ENCODE measurements at places on chromosomes 4 and X.
A peak's percentile ranks its signal among the peaks of the same experiment; 100 is the strongest.

DNA sequence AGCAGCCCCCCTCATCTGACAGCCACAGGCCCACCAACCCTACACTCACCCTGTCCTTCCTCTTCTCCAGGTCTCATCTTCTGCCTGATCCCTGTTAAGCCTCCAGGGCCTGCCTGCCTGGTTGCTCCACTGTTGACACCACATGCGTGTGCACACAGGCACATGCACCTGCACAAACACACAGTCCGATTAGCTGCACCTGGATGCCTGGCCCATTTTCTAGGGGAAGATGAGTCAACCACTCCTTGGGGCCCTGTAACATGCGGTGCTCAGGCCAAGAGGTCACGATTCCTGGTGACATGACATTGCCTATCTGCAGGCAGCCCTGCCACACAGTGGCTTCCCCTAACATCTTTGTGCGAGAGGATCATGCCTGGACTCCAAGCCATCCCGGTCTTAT is 498.4 kb downstream of the BCOR start:
- no peak for DNase-seq

DNA sequence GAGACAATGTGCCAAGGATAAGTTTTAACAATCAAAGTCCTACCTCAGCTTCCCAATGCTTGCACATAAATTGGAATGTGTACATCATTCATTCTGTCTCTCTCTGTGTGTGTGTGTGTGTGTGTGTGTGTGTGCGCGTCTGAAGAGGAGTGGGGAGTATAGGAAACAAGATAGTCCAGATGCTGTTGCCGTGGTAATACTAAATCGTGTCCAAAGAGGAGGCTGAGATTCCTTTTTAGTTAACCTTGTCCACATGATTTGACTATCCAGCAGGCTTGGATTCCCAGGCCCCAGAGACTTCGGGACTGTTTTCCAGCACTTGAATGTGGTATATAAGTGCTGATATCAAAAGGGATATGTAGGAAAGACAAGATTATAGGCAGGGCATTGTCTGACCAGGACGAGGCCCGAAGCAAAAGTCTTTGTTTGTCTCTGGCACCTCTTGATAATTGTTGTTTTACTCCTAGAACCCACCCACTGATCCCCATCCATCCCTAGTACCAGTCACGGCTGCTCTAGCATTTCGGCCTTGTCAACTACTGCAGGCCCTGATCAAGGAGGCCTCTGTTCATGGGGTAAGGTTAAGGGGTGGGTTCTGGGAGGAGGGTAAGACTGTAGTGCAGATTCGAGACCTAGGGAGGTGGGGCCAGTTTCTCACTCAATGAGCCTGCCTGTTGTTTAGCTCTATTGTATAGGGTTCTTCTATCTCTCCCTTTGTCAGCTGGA is 3.9 kb downstream of the PLP1 start:
- no peak for DNase-seq

- DNase-seq = no peak
These were observed 58.6 kb downstream of the DDX60L start for GRCh38 chr4:168421671-168422070.

- DNase-seq = no peak
These were observed 29.4 kb upstream of the TTC29 start for GRCh38 chr4:146975036-146975435.

- DNase-seq = no peak
These were observed 343.5 kb upstream of the GATB start for GRCh38 chr4:152104356-152104755.

GRCh38 chr4:128942607-128943006 is 133.1 kb downstream of the JADE1 start:
- DNase-seq = no peak

DNA sequence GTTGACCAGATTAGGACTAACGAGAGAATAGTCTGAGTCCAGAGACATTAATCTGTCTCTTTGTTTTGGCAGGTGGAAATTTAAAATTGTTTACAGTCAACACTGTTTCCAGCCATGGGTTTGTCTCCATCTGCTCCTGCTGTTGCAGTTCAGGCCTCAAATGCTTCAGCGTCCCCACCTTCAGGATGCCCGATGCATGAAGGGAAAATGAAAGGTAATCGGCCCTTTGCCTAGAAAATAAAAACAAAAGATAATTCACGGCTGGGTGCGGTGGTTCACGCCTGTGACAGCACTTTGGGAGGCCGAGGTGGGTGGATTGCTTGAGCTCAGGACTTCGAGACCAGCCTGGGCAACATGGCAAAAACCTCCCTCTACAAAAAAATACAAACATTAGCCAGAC is 815 bp downstream of the HCCS start:
- DNase-seq = no peak

GRCh38 chrX:69503782-69504625 is at the start of gene NALF2:
NALF2 (plus strand) TSS chrX:69504326; CDS start chrX:69505283, 957 bp downstream.
- no peak for DNase-seq

DNA sequence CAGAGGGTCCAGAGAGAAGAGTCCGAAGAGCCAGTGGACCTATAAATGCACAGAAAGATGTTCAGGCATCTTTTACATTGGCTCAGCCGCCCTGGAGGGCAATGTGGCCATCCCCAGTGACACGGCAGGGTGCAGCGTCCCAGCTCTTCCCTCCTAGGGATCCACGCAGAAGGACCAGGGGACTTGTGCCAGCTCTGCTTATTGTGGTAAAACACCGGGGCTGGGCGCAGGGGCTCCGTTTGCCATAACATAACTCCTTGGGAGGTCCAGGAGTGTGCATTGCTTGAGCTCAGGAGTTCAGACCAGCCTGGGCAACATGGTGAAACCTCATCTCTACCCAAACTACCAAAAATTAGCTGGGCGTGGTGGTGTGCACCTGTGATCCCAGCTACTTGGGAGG is 70.2 kb downstream of the CPZ start:
- DNase-seq = no peak

- DNase-seq = no peak
These were observed 39.4 kb downstream of the INTU start for GRCh38 chr4:127672111-127672510.

- DNase-seq = no peak
These were observed 996.1 kb upstream of the PABPC4L start for GRCh38 chr4:135197641-135198040.

DNA sequence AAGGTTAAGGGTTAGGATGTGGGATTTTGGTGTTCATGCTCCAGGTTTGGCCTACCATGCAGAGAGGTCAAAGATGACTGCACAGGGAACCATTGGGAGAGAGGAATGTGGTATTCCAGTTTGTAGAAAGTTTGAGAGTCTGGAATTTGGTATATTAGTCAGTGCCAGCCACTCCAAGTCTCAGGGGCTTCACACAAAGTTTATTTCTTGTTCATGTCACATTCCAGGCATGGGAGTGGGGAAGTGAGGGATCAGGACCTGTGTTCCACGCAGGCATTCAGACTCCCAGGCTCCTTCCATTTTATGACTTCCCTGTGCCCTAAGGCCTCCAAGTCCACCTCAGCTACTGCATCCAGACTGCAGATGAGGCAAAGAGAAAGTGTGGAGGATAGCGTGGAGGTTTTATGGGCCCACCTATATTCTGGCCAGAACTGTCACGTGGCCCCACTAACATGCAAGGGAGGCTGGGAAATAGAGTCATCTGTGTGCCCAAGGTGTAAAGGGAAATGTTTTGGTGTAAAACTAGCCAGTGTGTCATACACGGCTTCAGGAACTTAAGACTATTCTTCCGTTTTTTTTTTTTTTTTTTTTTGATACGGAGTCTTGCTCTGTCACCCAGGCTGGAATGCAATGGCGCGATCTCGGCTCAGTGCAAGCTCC is 140.6 kb upstream of the SCML1 start:
- no peak for DNase-seq

- DNase-seq = no peak
These were observed 161.0 kb downstream of the NSUN7 start for GRCh38 chr4:40910706-40911105.

DNA sequence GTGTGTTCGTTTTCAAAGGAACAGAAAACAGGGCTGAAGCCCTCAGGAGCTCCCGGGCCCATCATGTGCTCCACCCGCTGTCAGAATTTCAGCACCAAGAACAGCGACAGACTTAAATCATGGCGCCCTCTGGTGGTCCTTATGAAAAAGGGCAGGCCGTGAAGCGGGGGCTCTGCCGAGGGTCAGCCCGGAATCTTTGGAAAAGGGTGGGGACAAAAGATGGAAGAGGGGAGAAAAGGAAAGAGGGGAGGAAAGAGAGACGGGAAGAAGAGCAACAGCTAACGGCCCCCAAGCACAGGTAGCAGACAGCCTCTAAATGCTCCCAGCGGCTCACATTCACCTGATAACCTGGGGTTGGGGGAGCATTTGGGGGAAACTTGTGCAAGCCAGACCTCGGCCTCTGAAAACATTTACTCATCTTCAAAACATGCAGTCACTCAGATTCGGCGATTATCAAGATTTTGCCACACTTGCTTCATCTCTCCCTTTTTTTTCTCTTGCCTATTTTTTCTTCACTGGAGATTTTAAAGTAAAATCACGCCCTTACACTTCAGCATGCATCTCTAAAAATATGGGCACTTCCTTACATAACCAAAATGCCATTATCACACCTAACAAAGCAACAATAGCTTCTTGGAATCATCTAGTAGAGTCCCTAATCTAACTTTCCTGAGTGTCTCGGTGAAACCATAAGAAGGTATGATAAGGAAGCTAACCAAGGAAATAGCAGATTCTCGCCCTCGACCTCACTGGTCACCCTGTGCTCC is 28.1 kb upstream of the MAN2B2 start:
- no peak for DNase-seq

DNA sequence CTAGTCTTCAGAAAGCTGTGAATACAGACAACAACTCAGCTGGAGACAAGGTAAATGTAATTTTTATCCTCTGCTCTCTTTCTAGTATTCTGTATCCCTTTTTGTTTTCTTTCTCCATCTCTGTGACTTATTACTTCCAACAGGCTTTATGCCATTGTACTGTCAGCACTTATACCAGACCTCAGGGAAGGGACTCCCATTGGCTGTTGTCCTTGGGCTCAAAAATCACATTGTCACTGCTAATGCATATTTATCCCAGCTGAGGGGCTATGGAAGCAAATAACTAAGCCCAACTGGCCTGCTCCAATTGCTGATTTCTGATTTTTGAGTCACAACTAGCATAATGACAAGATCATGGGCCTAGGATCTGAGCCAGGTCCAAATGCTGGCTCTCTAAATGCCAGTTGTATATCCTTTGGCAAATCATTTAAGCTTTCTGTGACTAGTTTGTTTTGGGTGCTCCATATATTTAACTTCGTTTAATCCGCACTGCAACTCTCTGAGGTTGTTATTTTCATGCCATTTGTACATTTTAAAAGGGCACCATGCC is 395.1 kb upstream of the GNPDA2 start:
- no peak for DNase-seq

DNA sequence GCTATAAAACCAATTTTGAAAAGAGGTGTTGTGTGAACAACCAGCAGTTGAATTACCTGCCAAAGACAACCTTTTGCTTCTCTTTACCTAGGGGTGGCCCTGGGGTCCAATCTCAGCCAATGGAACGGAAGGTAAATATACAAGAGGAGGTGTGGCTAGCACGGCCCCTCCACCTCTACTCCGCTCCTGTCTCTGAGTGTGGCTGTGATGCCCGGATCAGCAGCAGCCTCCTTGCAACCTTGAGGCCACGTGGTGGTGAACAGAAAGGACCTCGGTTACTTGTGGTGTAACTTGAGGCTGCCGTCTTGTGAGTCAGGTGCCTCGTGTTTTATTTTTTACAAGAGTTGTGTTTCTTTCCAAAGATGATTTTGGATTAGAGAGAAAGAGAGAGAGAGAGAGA is 121.5 kb upstream of the PPP2R3B start:
- DNase-seq = no peak

GRCh38 chr4:8210010-8210409 is 10.9 kb downstream of the SH3TC1 start:
- DNase-seq = no peak

DNA sequence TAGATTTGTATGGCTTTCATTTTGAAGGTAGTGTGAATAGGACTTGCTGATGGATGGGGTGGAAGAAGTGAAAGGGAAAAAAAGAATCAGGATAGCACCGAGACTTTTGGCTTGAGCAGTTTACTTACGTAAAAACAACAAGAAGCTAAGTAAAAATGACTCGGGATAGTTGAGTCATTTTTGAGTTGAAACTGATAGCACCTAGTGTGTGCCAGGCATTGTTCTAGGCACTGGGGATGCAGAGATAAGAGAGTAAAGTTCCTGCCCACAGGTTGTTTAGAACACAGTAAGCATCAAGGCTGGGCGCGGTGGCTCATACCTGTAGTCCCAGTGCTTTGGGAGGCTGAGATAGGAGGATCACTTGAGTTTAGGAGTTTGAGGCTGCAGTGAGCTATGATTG is 34.7 kb downstream of the ADD1 start:
- no peak for DNase-seq

GRCh38 chr4:165828928-165829327 is 44.1 kb upstream of the TLL1 start:
- no peak for DNase-seq

DNA sequence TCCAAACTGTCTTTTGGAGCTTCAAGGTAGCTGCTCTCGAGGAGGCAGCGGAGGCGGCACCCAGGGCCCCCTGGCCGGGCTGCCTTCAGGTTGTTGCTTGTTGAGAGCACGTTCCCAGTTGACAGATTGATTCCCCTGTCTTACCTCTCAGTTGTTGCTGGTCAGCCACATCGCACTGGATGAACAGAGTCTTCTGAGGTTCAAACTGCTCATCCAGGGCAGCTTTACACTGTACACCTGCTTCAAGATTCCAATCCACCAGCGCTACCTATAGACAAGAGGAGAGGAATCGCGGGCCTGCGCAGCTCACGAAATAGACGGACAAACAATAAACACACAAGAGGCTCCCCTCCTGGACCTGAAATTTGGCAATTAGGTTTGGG is 497 bp downstream of the HPGD start:
- DNase-seq = peak; percentile 0

DNA sequence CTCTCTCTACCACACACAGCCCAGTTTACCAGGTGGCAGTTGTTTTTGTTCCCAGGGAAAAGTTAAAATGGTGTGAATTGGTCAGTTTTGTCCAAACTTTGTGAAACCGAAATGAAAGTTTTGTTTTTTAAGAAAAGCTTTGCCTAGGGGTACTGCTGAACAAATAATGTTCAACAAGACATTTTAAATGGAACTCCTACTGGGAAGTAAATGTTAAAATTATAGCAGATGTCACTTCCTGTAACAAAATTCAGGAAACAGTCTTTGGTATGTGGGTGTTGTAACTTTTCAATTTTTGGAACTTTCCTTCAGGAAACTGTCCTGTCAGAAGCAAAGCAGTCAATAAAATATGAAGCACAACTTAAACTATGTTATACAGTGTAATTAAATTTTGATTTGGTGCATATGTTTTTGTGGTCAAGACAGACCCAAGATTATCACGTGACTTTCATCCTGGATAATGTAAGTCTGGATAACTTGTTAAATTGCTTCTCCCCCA is 79.5 kb downstream of the AFF1 start:
- no peak for DNase-seq

GRCh38 chrX:100747703-100748102 is 15.8 kb upstream of the SYTL4 start:
- no peak for DNase-seq

GRCh38 chr4:121574618-121575017 is 122.2 kb downstream of the ANXA5 start:
- no peak for DNase-seq
